ENCODE measurements at places on chromosomes 5 and 9.

DNA sequence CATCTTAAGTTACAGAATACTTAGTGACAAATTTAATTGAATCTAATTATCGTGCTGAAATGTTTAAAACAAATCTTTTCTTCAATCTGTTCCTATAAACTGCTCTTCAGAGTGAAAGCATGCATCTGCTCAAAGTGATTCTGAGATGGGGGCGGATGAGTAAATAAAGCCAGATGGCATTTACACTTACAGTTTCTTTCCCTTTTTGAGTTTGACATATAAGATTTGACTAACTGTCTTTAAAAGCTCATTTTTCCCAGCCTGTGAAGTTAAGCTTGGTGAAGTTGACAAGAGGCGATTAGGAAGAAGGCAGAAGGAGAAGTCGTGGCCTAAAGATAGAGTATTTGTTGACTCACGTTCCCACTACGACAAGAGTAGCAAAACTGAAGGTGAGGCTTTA is 137.4 kb downstream of the LPAR1 start:
- no peak for DNase-seq

DNA sequence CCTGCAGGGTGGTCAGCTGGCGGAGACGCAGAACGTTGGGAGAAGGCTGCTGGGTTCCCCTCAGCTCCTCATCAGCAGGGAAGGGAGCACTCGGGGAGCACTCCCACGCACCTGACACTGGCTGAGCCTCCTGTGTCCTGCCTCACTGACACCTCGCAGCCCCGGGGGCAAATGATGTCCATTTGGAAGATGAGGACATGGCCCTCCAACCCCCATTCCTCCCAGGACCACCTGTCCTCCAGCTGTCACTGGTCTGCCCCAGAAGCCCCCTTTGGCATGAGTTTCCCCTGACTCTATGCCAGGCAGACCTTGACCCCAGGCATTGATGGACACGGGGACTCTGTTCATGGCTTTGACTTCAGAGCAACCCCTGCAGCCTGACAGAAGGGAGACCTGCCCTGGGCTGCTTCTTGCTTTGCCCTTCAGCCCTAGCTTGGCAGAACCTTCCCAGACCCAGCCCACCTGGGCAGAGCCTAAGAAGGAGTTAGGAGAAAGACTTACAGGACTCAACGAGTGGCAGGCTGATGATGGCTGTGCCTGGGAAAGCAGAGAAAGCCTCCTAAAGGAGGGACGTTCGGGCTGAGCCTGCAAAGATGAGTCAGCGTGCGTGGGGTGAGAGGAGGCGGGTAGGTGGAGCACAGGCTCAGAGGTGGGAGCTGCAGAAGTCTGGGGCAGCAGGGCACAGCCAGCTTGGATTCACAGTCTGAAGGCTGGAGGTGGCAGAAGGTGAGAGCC is 90.6 kb downstream of the LMX1B start:
- peak; percentile 51 for DNase-seq

GRCh38 chr9:14092344-14092743 is 221.6 kb downstream of the NFIB start:
- DNase-seq, result no peak

DNA sequence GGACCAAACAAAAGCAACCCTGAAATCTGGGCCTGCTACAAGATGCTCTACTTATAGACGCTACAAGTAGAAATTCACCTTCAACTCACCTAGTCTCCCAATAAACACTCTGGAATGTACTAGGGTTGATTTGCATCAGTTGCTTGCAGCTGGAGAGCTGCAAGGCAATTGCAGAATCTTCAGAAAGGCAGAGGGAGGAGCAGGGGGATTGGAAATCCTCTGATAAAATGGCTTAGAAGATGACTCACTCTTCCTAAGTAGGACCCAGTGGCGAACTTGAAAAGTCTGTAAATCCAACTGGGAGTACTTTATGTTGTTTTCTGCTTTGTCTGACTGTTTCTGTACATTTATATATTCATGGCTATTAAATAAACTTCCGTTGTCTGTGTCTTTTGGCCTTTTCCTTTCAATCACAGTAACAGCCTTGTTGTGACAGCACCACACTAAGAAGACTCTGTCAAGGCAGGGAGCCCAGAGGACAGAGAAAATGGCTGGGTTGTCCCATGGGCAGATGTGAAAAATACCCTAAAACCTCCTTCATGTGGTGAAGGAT is 14.7 kb upstream of the MLLT3 start:
- DNase-seq, result no peak

DNA sequence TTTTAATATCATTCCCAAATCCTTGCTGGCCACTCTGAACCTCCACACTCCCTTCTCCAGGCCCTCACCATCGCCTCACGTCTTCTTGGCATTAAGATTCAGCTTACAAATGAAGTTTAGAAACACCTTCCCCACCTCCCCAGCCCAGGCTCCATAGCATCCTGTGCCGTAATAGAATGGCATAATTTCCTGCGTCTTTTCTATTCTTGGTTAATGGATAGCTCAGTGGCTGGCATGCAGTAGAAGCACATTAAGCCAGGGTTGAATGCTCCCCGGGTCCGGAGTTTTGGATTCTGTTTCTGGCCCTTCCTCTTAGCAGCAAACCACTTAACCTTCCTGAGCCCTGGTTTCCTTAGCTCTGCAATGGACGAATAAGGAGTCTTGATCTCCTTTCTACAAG is 13.8 kb downstream of the WWC1 start:
- no peak for DNase-seq

- DNase-seq, result no peak
Measured at GRCh38 chr5:31786090-31786631, 147.2 kb downstream of the PDZD2 start.

GRCh38 chr5:155089643-155090042 is 76.1 kb downstream of the KIF4B start:
- DNase-seq, result no peak

Measured in activated CD4-positive, alpha-beta T cell treated with anti-CD3 and anti-CD28 coated beads, Interleukin-2, amount 50 U/mL, for 4 hours (primary cell).